SK-N-SH treated with all-trans-retinoic acid at 6 μM for 48 hours (cell line): ENCODE measurements at places on chromosomes 3 and 15.

- ATAC-seq = no peak
Measured at GRCh38 chr3:40875581-40875980, 323.7 kb upstream of the CTNNB1 start.

- ATAC-seq = no peak
Measured at GRCh38 chr3:184907681-184908649, 96.0 kb downstream of the VPS8 start.

- ATAC-seq = no peak
Measured at GRCh38 chr3:2153053-2153452, 54.4 kb downstream of the CNTN4 start.

- ATAC-seq = no peak
Measured at GRCh38 chr3:48478626-48479555, 25.1 kb downstream of the SHISA5 start.

GRCh38 chr15:43889042-43889441 is 62.2 kb downstream of the WDR76 start:
- ATAC-seq = no peak

- no peak for ATAC-seq
Measured at GRCh38 chr3:130529486-130530215, 12.7 kb downstream of the COL6A6 start.

GRCh38 chr3:177647341-177647740 is 450.1 kb upstream of the TBL1XR1 start:
- ATAC-seq = no peak

DNA sequence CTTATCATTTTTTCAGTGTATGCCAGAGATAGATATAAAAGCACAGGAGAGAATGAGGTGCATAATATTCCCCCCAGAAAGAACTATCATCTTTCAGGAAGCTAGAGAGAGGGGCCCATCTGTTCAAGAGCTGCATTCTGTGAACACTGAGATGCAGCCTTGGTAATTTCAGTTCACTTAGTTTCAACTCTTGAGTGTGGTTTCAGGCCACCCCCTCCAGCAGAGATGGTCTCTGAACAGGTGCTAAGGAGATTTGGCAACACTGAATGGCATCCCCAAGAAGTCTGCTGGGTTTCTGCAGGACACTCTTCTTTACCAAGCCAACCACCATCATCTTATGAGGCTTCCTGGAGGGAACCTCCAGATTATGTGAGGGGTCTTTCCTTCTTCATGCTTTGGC is 30.4 kb upstream of the LIMD1 start:
- no peak for ATAC-seq

DNA sequence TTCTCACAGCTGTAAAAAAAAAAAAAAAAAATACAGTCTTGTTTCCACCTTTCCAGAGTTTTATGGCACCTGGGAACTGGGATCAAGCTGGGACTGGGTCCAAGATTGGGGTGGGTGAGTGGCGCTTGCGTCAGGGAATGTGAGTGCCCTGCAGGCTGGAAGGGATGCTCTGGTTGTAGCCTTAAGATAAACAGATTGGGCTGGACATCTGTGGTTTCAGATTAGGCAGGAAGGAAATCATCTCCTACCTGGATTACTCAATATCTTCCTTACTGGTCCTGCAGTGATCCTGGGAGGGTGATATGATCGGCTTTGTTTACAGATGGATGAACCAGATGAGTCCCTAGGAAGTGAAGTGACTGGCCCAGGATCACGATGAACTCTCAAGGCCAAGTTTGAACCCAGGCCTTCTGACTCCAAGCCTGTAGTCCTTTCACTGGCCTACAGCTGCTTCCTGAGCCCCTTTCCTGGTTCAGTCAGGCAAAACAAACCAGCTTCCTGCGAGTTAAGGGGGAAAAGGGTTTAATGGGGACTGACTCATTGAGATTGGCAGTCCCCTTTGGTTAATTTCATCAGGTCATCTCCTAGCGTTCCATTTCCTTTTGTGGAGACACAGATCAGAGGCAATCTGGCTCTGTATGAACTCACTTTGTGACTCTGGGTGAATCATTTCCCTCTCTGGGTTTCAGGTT is 179.8 kb downstream of the THSD4 start:
- peak; percentile 88 for ATAC-seq

DNA sequence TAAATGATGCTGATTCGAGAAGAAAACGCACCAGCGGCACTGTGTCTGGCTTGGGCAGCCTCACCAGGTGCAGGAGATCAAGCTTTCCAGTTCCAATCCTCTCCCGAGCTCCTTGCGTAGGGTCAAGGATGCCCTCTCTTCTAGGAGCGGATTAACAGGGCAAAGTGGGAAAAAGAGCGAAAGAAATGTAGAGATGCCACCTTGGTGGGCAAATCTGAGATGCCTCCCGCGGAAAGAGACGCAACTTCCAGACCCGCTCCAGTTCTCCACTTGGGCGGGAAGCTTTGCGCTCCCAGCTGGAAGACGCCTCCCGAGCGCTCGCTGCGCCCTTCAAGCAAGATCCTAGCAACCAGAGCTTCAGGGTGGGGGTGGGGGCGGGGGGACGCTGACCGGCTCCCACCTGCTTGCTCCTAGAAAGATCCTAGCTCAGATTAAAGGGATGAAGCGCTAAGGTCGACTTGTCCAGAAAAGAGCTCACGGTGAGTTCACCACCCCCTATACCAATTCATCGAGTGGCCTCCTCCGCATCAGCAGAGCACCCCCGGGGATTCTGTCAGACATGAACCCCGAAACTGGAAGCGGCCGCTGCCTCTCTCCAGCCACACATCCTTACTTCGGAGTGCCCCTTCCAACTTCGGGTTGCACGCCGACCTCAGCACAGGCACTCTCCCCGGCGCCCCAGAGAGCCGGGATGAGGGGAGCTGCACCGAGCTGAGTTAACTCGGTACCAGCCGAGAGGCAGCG is 769 bp downstream of the TAFA4 start:
- ATAC-seq = no peak
